ENCODE measurements at places on chromosomes 3 and 15. TPM values are rescaled to one million over a fixed set of nuclear protein-coding genes. Genes with fewer than 3 reads are reported as not detected.

DNA sequence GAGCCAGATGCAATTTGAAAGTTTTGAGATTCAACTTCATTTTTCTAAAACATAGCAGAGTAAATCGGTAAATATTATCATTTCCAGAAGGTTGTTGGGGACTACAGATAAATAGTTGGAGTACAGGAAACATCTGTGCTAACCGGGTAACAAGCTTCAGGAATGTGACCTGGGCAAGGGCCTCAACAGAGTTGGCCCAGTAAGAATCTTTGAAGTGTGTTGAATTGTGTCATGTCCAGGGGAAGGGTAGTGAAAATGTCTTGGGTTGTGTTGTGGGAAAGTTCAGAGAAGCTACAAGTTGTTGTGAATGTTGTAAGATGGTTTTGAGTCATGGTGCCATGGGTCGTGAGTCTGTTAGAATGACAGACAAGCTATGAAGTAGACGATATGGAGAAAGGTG lies 35.7 kb downstream of the SQOR start:
- no peak for DNase-seq

PLXND1 gene
- total RNA-seq, result 152 TPM

C3orf18 gene
- 6.2 TPM for total RNA-seq

CPLX3 gene
- not detected for total RNA-seq

DNA sequence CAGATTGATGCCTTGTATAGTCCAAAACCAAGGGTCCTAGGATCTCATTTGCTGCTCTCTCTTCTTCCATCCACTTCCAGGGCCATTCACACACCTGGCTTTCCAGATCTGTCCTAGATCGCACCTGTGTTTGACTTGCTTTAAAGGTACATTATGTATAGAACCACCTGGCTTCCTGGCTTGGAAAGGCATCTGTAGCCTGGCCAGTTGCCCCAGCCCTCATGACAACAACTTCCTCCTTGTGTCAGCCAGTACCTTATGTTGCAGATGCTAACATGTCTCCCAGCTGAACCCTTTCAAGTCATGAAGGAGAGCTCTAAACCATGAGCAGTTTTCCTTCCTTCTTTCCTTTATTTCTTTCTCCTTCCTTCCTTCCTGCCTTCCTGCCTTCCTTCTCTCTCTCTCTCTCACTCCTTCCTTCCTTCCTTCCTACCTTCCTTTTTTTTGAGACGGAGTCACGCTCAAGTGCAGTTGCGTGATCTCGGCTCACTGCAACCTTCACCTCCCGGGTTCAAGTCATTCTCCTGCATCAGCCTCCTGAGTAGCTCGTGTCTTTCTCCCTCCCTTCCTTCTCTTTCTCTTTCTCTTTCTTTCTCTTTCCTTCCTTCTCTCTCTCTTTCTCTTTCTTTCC lies 2.5 kb upstream of the HTR3C start:
- DNase-seq, result no peak

AMT gene
- total RNA-seq, result 15.2 TPM
